ENCODE measurements at places on chromosomes 2 and 18. TPM values are rescaled to one million over a fixed set of nuclear protein-coding genes. Genes with fewer than 3 reads are reported as not detected.

CHRNG gene
- polyA plus RNA-seq = 160 TPM

GRCh38 chr2:109378682-109379081 is 235.1 kb downstream of the SEPTIN10 start:
- no peak for DNase-seq

- no peak for DNase-seq
Observed at GRCh38 chr2:39689876-39690275, 24.2 kb downstream of the TMEM178A start.

GRCh38 chr2:190844700-190845401 is 35.8 kb upstream of the GLS start:
- no peak for DNase-seq

COL4A3 gene
- 0.16 TPM for polyA plus RNA-seq

ECEL1 gene
- 0.51 TPM for polyA plus RNA-seq

- no peak for DNase-seq
Observed at GRCh38 chr18:76453057-76453561, 41.9 kb downstream of the ZNF516 start.

GRCh38 chr18:65968239-65969004 is 217.6 kb downstream of the CDH7 start:
- no peak for DNase-seq

- DNase-seq = no peak
Observed at GRCh38 chr18:32707147-32707546, 65.7 kb downstream of the KLHL14 start.

- no peak for DNase-seq
Observed at GRCh38 chr2:46381871-46382270, 84.7 kb downstream of the EPAS1 start.
